Upper lobe of right lung (tissue), 1 donor: ENCODE measurements at places on chromosomes 16 and 17.

GRCh38 chr16:2768403-2769089, 8.5 kb downstream of the ELOB start:
- no peaks in the 10 kb centered on the region for H3K4me1 ChIP-seq
- no peaks in the 10 kb centered on the region for H3K27me3 ChIP-seq
- H3K36me3 ChIP-seq, result peaks cover 97% of the 10 kb centered on the region
- no peak overlapping the region for H3K27ac ChIP-seq
- no peak for DNase-seq

DNA sequence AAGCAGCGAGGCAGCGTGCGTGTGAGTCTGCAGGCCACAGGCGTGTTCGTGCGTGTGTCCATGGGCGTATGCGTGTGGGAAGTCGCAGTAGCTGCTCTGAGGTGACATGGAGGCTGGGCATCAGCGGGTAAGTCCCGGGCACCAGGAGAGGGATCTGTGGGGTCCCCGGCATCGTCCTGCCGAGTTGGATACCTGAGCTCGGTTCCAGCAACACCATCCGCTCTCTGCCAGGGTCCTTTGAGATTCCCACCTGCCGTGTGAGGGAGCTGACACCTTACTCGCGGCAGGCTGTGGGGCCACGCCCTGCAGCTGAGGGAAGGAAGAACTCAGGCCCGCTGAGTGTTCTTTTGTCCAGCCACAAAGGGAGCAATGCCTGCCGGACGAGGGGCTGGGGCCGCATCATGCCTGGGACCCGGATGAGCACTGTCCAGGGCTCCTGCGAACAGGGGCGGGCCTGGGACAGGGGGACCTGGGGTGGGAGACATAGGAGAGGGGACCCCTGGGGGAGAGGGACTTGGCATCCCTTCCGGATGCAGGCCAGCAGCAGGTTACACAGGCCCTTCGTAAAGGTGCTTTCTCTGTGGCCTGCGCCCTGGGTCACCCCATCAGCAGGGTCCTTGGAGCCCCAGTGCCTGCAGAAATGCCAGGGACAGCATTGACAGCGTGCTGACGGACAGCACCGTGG, 5.0 kb upstream of the SNAI3 start:
- no peak overlapping the region for H3K4me3 ChIP-seq
- H3K27me3 ChIP-seq, result peaks cover 12% of the 10 kb centered on the region
- H3K36me3 ChIP-seq, result peaks cover under 1% of the 10 kb centered on the region
- H3K4me1 ChIP-seq, result peaks cover 20% of the 10 kb centered on the region
- H3K27ac ChIP-seq, result no peak overlapping the region
- peak; percentile 65 for DNase-seq

DNA sequence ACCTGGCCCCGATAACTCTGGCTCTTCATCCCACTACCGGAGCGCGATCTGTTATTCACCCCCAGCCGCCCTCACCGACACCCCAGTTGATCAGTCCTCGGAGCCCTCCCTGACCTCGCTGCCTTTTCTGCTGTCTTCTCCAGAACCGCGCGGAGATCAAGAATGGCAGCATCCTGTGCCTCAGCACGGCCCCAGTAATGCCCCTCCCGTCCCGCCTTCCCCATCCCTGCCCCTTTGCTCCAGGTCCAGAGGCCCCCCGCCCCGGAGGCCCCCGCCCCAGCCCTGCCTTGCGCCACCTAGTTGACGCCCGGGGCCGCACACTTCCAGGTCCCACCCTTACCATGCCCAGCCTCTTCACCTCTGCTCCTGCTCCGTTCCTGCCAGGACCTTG, 872 bp downstream of the ELMO3 start:
- H3K4me1 ChIP-seq, result peaks cover 9% of the 10 kb centered on the region
- H3K36me3 ChIP-seq, result peaks cover 67% of the 10 kb centered on the region
- H3K4me3 ChIP-seq, result peak overlapping the region; percentile 52
- no peaks in the 10 kb centered on the region for H3K27me3 ChIP-seq

DNA sequence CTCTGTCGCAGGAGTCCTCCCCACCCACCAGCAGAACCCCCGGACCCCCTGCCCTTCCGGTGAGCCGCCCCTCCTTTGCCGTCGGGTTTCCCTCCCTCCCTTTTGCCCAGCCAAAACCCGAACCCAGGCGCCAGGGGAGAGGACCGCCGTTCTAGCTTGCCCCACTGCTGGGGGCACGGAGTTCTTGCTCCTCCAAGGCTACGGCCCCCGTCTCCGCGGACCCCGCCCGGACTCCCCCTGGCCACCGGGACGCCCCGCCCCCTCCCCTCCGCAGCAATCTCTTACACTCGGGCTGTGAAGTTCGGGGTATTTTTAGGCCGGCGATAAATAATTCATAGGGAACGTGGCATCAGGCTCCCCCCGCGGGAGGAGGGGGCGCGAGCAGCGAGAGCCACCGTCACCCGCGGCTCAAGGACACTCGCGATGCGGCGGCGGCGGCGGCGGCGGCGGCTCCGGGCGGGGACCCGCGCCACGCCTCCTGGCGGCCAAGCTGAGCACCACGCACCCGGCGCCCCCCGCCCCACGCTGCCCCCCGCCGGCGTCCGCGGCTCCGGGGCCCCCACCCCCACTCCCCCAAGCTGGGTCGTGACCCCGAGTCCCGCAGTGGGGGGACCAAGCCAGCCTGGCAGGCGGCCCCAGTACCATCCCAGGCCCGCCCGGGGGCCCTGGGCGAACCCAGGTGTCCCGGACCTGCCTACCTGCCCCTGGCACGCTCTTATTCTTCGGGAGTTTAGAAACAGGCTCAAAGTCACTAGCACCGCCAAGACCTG, at the start of gene GRIN2C:
Gene GRIN2C (minus strand): TSS at position 427 of the 770 bp plus-strand sequence. CDS start 4,793 bp downstream, outside the sequence.
- H3K4me3 ChIP-seq, result no peak within 1 kb of the TSS
- no peak within 1 kb of the TSS for H3K27ac ChIP-seq
- peaks cover 20% of the 10 kb centered on the region for H3K4me1 ChIP-seq
- DNase-seq, result no peak
- no peaks in the 10 kb centered on the region for H3K36me3 ChIP-seq

- peak overlapping the region; percentile 33 for H3K4me3 ChIP-seq
- peaks cover 11% of the 10 kb centered on the region for H3K36me3 ChIP-seq
- H3K4me1 ChIP-seq, result peaks cover 57% of the 10 kb centered on the region
These were observed 28.8 kb downstream of the ZCCHC14 start for GRCh38 chr16:87463722-87464690.

DNA sequence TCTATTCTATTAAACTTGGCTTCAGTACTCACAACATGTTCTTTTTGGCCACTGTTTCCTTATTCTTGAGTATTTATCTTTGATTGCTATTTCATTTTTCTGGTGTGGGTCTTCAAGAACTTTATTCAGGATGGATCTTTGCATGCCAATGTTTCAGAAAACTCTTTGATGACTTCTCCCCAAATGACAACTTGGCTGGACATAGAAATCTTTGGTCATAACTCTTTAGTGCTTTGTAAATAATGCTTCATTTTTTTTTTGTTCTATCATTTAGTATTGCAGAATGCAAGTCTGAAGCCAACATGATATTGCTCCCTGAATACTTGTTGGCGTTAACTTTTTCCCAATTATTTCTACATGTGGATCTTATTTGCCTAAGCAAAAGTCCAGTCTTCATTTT, 103.6 kb upstream of the HS3ST2 start:
- no peaks in the 10 kb centered on the region for H3K4me1 ChIP-seq
- H3K27ac ChIP-seq, result no peak overlapping the region
- H3K27me3 ChIP-seq, result no peaks in the 10 kb centered on the region

DNA sequence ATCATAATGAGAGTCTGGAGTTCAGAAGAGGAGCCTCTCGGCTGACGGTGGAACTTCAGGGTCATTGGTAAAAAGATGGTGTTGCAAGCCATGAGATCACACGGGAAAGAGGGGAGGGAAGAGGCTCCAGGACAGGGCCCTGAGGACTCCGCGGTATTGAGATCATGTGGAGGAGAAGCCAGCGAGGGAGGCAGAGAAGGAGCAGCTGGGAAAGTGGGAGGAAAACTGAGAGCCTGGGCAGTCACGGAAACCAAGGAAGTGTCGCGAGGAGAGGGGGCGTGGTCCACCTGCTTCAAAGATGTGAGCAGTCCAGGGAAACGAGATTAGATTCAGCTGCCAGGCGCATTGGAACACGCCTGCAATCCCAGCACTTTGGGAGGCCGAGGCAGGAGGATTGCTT, 27.7 kb upstream of the SBK1 start:
- H3K27me3 ChIP-seq, result peaks cover 8% of the 10 kb centered on the region
- no peaks in the 10 kb centered on the region for H3K36me3 ChIP-seq
- H3K4me1 ChIP-seq, result no peaks in the 10 kb centered on the region
- H3K4me3 ChIP-seq, result no peak overlapping the region
- DNase-seq, result no peak
